CD8-positive, alpha-beta memory T cell (primary cell): ENCODE measurements at places on chromosomes 7 and 10. TPM values are rescaled to one million over a fixed set of nuclear protein-coding genes. Genes with fewer than 3 reads are reported as not detected.

Gene SPDYE3
- total RNA-seq, result not detected

Gene AGAP6
- 14.3 TPM for total RNA-seq

Gene CTAGE6
- 0.60 TPM for total RNA-seq

Gene ATOH7
- not detected for total RNA-seq

Gene TMEM248
- total RNA-seq, result 91.6 TPM

Gene SCD
- total RNA-seq, result 43.9 TPM

Gene FAM171A1
- 4.9 TPM for total RNA-seq

Gene FFAR4
- not detected for total RNA-seq

Gene UBTD1
- 1.9 TPM for total RNA-seq

Gene ADAM8
- 67.0 TPM for total RNA-seq

Gene TEX47
- not detected for total RNA-seq

Gene ASAH2
- total RNA-seq, result 5.4 TPM

Gene CYP3A5
- total RNA-seq, result not detected

Gene HHEX
- total RNA-seq, result not detected

Gene FEZF1
- total RNA-seq, result not detected

Gene HMX3
- not detected for total RNA-seq
